ENCODE measurements at places on chromosomes 3 and 15.

- no peak for DNase-seq
Measured at GRCh38 chr3:132654721-132655120, 4.9 kb downstream of the ACAD11 start.

- DNase-seq: peak; percentile 87
Measured at GRCh38 chr3:49906073-49906743, 2.5 kb upstream of the MST1R start.

DNA sequence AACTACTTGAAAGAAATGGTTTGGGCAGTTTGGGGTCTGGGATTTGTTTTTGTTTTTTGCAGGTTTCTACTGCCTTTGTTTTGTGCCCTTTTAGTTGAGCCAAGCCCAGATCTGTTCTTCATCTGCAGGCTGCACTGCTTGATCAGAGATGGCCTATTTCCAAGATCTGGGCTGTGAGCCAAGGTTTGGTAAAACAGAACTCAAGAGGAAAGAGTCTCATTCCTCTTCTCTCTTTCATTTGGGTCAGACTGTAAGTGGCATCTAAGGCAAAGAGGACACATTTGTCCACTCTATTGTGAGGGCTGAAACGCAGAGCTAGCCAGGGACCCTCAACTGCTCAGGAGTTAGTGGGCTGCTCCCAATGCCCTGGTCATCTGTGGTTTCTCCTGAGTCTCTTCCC is 104.4 kb upstream of the UBE3A start:
- DNase-seq: peak; percentile 33

- DNase-seq: peak; percentile 53
Measured at GRCh38 chr3:52195823-52196331, 2.1 kb upstream of the ALAS1 start.

DNA sequence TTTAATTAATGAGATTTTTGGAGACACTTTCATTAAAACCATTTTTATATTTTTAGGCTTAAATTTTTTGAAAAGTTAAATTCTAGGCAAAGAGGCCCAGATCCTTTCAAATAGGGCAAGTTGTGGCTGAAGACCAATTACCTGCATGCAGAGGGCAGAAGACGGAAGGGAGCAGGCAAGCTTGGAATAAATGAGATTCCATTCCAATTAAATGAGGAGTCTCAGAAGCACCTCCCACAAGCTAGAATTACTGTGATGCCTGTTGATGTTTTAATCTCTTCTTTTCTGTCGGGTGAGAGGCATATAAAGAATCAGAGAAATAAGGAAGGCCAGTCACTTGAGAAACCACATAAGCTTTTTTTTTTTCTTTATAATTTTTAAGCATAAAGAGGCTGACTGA is 46.8 kb downstream of the KBTBD8 start:
- DNase-seq: peak; percentile 7

- no peak for DNase-seq
Measured at GRCh38 chr15:48602358-48603122, 43.0 kb downstream of the FBN1 start.

DNA sequence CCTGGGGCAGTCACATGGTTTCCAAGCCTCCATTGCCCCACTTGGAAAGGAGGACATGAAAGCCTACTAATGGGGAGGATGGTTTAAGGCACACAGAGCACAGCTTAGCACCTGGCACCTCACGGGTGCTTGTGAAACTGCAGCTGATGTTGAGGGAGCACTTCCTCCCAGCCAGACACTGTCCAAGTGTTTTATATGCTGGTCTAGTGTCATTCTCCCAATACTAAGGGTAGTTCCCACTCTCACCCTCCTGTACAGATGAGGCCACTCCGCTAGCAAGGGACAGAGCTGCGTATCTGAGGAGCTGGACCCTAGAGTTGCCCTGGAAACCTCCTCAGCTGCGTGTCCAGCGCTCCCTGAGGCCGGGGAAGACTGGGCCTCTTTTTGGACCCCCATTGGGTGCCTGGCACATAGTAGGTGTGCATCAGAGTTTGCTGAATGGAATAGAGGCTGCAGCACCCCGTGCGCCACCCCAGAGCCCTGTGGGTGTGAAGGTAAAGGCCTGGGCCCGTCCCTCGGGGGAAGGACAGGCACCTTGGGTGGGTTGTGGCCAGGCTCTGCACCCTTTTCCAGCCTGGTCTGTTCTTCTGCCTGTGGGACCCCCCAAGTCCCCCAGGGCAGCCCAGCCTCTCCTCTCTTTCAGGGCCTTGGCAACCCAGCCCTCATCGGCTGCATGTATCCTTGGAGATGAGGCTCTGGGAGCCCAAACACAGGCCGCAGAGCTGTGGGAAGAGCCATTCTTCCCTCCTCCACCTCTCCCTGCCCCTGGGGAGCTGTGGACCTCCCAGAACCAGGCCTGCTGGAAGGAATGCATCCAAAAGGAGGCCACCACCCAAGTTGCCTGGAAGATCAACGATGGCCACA is 31.3 kb downstream of the DNASE1L3 start:
- DNase-seq: no peak

GRCh38 chr3:33165372-33165771 is 51.6 kb downstream of the CRTAP start:
- DNase-seq: no peak

- DNase-seq: no peak
Measured at GRCh38 chr15:92970656-92971055, 70.5 kb downstream of the CHD2 start.

- peak; percentile 59 for DNase-seq
Measured at GRCh38 chr3:155323063-155323666, 29.7 kb upstream of the STRIT1 start.

DNA sequence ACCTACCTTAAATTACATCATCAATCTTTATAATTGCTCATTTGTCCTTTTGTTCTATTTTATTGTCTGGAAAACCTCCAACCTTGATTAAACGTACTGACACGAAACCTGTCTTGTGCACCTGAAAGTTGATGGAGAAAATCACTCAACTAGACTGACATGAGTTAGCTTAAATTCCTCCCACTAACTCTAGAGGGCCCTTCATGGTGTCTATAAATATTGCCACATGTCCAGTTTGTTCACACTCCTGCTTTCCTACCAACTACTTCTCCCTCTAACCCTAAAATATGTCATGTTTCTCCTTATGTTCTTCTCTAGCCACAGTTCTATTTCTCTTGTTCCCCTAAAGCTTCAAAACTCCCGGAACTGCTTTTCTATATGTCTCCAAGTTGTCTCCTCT is 59.8 kb upstream of the SGO1 start:
- no peak for DNase-seq

GRCh38 chr15:83587091-83587490 is 66.8 kb upstream of the ADAMTSL3 start:
- no peak for DNase-seq

DNA sequence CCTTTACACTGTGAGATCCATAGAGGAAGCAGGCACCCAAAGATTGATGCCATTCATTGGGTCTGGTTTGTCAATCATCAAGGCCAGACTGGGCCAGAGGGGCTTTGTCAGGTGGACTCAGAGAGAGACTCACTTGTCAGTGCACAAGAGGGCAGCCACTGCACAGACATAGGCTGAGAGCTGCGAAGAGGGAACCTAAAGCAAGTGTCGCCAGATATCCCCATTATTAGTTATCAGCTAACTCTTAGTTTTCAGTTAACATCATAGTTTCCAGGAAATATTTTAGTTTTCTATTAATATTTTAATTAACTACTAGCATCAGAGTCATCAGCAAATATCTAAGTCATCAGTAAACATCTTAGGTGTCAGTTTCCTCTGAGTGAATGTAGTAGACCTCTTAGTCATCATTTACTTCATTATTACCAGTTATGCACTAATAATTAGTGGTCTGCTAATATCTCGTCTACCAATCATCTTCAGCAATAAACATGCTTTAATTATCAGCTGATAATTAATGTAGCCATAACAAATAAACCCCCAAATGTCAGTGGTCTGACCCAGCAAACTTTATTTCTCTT is 41.7 kb upstream of the LIMD1 start:
- DNase-seq: no peak

DNA sequence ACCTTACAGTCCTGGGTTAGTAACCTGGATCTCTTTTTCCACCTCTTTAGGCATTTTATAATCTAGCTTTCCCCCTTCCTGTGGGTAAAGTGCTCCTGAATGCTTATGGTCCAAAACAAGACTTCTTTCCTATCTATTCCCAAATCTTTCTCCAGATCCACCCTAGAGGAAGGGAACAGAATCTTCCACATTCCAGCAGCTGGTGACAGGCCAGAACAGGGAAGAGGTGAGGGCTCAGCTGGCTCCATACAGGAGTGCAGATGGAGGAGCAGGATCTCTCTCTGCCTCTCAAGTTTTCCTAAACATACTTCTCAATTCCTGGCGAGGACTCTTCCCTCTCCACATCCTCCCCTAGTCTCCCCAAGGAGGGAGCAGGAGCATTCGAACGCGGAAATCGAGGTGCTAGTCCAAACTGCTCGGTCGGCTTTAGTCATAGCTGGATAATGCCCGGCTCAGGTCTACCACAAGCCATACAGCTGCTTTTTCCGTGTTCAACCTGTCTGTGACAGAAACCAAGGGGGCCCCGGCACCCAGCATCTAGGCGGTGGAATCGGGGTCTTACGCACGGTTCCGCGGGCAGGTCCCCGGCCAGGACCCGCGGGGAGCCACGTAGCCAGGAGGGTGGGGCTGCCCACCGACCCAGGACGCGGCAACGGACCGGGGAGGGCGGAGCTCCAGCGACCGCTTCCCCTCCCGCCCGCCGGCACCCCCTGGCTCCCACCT is 4.0 kb downstream of the RASSF1 start:
- DNase-seq: no peak

- DNase-seq: no peak
Measured at GRCh38 chr3:119194237-119195150, 21.1 kb downstream of the UPK1B start.

DNA sequence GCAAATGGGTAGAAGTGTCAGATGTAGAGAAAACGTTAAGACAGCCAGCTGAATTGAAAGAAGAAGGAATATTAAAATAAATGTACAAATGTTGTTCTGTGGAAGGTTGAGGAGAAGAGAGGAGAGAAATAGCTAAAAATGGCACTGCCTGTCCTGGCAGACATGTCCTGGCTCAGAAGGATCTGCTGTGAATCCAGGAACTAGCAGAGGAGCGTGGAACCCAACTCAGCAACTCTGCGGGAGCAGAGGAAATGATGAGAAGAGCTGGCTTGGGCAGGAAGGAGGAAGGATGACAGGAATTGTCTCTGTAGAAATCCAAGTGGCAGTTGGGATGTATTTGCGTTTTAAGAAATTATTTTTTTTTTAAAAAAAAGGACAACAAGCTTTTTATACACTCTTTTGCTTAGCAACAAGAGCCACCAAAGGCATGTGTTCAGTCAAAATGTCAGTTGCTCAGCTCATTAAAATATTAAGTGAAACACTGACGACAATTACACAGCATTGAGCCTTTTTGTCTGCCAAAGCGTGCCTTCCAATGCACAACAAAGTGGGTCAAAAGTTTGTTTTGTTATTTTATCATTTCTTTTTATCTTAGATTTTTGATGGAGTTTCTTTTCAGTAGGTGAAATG is 16.1 kb downstream of the NANOGP8 start:
- no peak for DNase-seq

GRCh38 chr3:46905213-46905560 is 27.7 kb downstream of the PTH1R start:
- DNase-seq: no peak

- DNase-seq: no peak
Measured at GRCh38 chr15:71914092-71914491, 103.7 kb downstream of the NR2E3 start.

DNA sequence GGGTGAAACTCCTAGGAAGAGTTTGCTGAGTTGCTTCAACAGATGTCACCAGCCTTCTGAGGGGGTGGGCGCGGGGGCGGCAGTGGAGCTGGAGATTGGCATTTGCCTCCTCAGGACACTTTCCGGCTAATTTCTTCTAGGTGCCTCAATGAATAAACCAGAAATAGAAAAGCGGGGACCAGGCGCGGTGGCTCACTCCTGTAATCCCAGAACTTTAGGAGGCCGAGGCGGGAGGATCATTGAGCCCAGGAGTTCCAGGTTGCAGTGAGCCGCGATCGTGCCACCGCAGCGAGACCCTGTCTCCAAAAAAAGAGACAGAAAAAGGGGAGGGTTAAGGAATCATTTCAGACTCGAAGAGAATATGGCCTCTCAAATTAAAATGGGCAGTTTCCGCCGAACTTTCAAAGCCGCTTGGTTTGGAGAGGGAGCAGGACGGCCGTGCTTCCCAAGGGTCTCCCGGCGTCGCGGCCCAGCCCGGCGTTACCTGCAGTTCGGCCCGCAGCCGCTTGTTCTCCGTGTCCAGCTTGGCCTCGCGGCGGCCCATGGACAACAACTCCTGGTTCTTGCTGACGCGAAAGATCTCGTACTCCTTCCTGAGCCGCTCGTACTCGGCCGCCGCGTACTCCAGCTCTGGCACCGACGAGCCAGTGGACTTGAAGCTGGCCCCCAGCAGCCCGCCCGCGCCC is 587 bp downstream of the NPHP3 start:
- peak; percentile 66 for DNase-seq

DNA sequence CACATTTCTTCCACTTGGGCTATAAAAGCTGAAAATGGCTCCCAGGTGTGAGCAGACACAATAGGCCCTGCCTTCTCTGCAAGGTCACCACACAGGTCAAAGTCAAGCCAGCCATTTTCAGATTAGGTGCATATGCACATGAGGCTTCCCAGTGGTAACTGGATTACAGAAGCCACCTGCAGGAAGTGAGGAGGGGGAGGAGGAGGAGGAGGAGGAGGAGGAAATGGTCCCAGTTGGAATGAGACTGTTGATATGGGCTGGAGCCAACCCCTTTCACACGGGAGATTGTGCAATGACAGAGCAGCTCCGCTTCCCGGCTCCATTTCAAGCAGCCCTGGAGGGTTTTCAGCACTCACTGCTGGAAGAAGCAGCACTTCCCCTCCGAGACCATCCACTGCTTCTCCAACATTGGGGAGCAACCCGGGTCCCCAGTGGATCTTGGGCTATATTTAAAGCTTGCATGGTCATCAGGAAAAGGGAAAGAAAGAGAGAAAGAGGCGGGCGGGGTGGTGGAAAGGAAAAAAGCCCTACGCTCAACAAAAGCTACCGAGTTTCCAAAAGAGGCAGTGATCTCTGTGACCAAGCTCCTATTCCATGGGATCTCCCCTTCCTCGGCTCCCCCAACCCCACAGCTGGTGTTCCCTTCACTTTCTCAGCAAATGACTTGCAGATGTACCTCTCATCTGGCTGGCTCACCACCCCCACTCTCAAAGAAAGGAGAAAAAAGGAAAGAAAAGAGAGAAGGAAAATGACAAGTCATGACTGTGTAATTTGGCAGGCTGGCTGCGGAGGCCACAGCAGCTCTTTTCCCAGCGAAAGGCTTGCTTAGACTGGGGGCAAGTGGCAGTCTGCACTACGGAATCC is 58.3 kb downstream of the LRIG1 start:
- peak; percentile 75 for DNase-seq

DNA sequence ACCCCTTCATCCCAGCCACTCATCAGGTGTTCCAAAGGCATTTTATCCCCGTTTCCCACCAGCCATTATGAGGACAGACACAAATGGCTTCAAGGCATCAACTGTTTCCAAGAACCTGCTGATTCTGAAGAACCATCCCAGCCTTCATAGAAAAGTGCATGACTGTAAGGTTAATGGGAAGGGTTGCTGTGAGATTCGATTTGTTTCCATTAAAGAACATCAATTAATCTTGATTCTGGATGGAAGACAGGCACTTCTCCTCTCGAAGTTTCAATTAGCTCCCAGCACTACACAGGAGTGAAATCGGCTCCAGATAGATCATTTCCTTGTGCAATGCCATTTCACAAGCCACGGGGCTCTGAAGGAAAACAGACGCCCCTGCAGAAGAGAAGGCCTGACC is 25.8 kb downstream of the SRGAP3 start:
- DNase-seq: no peak
